ENCODE measurements at places on chromosomes 12 and 14.
A peak's percentile ranks its signal among the peaks of the same experiment; 100 is the strongest.

GRCh38 chr12:112881602-112882001 lies 25.2 kb upstream of the OAS1 start:
- no peaks in the 10 kb centered on the region for H3K36me3 ChIP-seq
- no peak for DNase-seq
- peaks cover 47% of the 10 kb centered on the region for H3K27me3 ChIP-seq
- H3K4me3 ChIP-seq, result no peak overlapping the region
- H3K27ac ChIP-seq, result no peak overlapping the region

GRCh38 chr14:102513899-102514772 lies 4.6 kb upstream of the ANKRD9 start:
- H3K27me3 ChIP-seq, result peaks cover 14% of the 10 kb centered on the region
- H3K4me3 ChIP-seq, result no peak overlapping the region
- H3K36me3 ChIP-seq, result no peaks in the 10 kb centered on the region
- DNase-seq, result no peak
- peaks cover 8% of the 10 kb centered on the region for H3K4me1 ChIP-seq

- H3K27me3 ChIP-seq, result no peaks in the 10 kb centered on the region
- no peak overlapping the region for H3K27ac ChIP-seq
- no peak for DNase-seq
- H3K4me1 ChIP-seq, result peaks cover 42% of the 10 kb centered on the region
- H3K36me3 ChIP-seq, result peaks cover 18% of the 10 kb centered on the region
These were observed 210.4 kb downstream of the CHST11 start for GRCh38 chr12:104667139-104667538.

GRCh38 chr14:75991753-75992152 lies 6.2 kb downstream of the IFT43 start:
- no peak overlapping the region for H3K4me3 ChIP-seq
- H3K4me1 ChIP-seq, result peaks cover 4% of the 10 kb centered on the region
- no peak overlapping the region for H3K27ac ChIP-seq
- H3K27me3 ChIP-seq, result no peaks in the 10 kb centered on the region
- H3K36me3 ChIP-seq, result peaks cover 2% of the 10 kb centered on the region
- no peak for DNase-seq

DNA sequence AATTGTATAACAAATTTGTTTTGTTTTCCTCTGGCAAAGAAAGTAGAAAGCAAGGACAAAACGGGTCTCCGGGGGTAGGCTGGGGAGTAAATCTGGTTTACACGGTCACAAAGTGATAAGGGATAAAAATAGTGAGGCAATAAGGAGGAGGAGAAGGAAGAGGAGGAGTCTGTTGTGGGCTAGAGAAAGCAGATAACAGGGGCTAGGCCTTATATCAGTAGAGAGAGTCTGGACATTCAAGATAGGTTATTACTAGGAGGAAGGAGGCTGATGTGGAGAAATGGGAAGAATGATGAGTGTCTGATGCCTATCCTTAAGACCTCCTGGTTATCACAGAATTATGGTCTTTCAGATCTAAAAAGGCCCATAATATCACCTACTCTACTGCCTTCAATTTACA lies 83.2 kb upstream of the SSTR1 start:
- H3K36me3 ChIP-seq, result peaks cover 1% of the 10 kb centered on the region
- no peak overlapping the region for H3K27ac ChIP-seq
- peaks cover 4% of the 10 kb centered on the region for H3K4me1 ChIP-seq
- no peak for DNase-seq
- no peak overlapping the region for H3K4me3 ChIP-seq
- H3K27me3 ChIP-seq, result no peaks in the 10 kb centered on the region

DNA sequence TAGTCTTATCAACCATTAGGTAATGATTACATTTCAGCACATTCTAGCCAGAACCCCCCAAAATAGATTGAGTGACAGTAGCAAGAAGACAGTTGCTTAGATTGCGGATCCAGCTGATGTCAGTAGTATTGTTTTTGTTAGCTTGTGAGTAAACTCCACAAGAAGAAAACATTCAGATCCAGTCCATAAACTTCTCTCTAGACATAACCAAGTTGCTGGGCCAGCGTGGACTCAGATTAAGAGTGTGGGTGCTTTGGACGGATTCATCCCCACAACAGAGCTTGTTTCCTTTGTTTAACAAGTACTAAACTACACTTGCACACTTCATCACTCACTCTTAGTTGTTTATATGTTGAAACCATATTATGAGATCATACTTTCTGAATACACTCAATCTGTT lies 293.4 kb downstream of the NPAS3 start:
- H3K4me1 ChIP-seq, result no peaks in the 10 kb centered on the region
- no peaks in the 10 kb centered on the region for H3K27me3 ChIP-seq
- H3K27ac ChIP-seq, result no peak overlapping the region
- H3K36me3 ChIP-seq, result no peaks in the 10 kb centered on the region

DNA sequence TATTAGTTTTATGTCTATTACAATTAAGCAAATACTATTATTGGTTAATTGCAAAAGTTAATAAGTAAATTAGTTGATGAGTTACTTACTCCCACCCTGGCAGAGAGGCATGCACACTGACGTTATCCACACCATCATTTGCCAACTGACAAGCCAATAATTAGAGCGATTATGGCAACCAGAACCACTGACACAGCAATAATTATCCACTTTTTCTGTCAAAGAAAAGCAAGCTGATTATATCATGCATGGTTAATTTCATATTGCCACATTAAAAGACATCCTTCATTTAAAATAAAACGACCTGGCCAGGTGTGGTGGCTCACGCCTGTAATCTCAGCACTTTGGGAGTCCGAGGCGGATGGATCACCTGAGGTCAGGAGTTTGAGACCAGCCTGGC lies 43.1 kb downstream of the STX2 start:
- DNase-seq, result no peak
- H3K27me3 ChIP-seq, result no peaks in the 10 kb centered on the region
- H3K4me3 ChIP-seq, result no peak overlapping the region
- H3K27ac ChIP-seq, result peak overlapping the region; percentile 34

- H3K27ac ChIP-seq, result no peak overlapping the region
- H3K36me3 ChIP-seq, result no peaks in the 10 kb centered on the region
- peaks cover 1% of the 10 kb centered on the region for H3K4me1 ChIP-seq
- no peak overlapping the region for H3K4me3 ChIP-seq
These were observed 75.8 kb upstream of the CCDC91 start for GRCh38 chr12:28114488-28114887.

- DNase-seq, result no peak
- no peaks in the 10 kb centered on the region for H3K27me3 ChIP-seq
- H3K36me3 ChIP-seq, result no peaks in the 10 kb centered on the region
- no peak overlapping the region for H3K4me3 ChIP-seq
These were observed 65.9 kb downstream of the NOVA1 start for GRCh38 chr14:26531894-26532293.

- peak; percentile 21 for DNase-seq
- peak overlapping the region; percentile 94 for H3K4me3 ChIP-seq
- peaks cover 15% of the 10 kb centered on the region for H3K4me1 ChIP-seq
- H3K36me3 ChIP-seq, result no peaks in the 10 kb centered on the region
These were observed 911 bp downstream of the CALCOCO1 start for GRCh38 chr12:53726341-53726740.

DNA sequence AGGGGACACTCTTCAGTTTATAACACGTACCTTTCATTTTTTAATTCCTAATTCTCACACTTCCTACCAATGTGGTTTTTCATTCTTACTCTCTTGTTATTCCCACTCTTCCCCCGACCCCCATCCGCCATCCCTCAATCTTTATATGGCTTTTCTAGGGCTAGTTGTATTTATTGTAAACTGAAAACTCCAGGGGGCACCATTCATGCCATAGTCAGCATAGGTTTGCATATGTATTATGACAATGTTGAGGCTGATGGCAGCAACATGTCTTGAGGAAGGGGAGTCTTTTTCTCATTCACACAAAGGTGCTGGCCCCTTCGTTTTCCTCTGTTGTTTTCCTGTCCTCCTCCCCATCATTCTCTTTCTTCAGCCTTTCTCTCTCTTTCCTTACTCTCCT lies 27.7 kb upstream of the LTA4H start:
- no peak for DNase-seq
- no peaks in the 10 kb centered on the region for H3K36me3 ChIP-seq
- no peak overlapping the region for H3K4me3 ChIP-seq
- H3K4me1 ChIP-seq, result peaks cover 19% of the 10 kb centered on the region
- no peaks in the 10 kb centered on the region for H3K27me3 ChIP-seq

DNA sequence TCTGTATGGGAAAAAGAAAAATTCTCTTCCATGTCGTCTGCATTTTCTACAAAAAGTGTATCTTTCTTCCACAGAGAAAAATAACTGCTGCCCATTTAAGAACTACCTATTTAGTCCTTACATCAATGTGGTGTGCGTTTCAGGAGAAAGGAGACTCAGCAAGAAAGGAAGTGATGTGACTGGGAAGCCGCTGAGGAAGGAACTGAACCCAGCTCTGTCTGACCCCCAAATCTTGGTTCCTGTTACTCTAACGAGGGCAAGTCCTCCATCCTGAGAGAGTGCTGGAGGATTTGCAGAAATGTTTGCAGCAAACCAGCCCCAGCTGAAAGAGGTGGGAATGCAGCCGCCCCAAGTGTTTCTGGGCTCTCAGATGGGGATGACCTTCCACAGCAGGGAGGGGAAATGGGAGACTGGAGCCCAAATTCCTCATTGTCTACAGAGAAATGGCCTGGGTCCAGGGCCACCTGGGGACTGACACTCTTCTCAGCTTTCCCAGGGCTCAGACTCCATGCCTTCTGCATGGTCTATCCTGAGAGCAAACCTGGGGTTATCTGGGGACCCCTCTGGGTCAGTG lies 6.7 kb upstream of the MLEC start:
- peaks cover 3% of the 10 kb centered on the region for H3K27me3 ChIP-seq
- no peaks in the 10 kb centered on the region for H3K36me3 ChIP-seq
- H3K27ac ChIP-seq, result no peak overlapping the region
- peak overlapping the region; percentile 48 for H3K4me3 ChIP-seq
- H3K4me1 ChIP-seq, result peaks cover 25% of the 10 kb centered on the region

- H3K36me3 ChIP-seq, result no peaks in the 10 kb centered on the region
- DNase-seq, result no peak
- no peaks in the 10 kb centered on the region for H3K27me3 ChIP-seq
- no peak overlapping the region for H3K27ac ChIP-seq
These were observed 214.4 kb downstream of the BMP4 start for GRCh38 chr14:53742233-53742620.

DNA sequence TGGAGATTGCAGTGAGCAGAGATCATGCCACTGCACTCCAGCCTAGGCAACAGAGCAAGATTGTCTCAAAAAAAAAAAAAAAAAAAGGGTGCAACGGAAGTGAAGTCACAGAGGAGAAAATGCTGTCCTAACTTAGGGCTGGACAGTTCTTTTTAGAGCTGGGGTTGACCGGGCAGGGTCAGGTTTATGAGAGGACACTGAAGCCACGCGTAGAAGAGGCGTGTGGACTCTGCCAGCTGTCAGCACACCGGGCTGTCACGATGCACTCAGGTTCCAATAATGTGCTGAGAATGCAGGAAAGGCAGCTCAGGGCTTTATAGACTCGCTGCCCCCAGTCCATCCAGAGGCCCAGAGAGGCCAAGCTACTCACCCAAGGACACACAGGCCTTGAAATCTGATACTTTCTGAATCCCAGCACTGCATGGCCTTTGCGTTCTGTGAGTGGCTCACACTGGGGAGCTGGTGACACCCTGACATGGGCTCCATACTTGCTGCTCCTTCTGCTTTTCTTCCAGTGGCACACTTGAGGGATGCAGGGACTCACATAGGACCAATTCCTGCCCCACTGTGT lies 28.9 kb upstream of the SPPL3 start:
- H3K36me3 ChIP-seq, result no peaks in the 10 kb centered on the region
- peaks cover 7% of the 10 kb centered on the region for H3K27me3 ChIP-seq
- no peak overlapping the region for H3K27ac ChIP-seq
- peaks cover 2% of the 10 kb centered on the region for H3K4me1 ChIP-seq
- DNase-seq, result no peak

DNA sequence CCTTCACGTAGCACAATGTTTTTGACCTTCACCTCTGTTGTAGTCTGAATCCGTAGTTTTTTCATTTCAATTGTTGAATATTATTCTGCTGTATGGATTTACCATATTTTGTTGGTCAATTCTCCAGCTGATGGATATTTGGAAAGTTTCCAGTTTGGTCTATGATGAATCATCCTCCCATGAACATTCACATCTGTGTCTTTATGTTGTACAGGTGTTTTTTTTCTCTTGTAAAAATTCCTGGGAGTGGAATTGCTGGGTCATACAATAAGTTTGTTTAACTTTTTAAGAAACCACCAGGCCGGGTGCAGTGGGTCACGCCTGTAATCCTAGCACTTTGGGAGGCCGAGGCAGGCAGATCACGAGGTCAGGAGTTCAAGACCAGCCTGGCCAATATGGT lies 36.7 kb upstream of the GNG2 start:
- DNase-seq, result no peak
- no peak overlapping the region for H3K27ac ChIP-seq
- H3K4me3 ChIP-seq, result no peak overlapping the region
- peaks cover 6% of the 10 kb centered on the region for H3K27me3 ChIP-seq
- no peaks in the 10 kb centered on the region for H3K36me3 ChIP-seq
- peaks cover 4% of the 10 kb centered on the region for H3K4me1 ChIP-seq

DNA sequence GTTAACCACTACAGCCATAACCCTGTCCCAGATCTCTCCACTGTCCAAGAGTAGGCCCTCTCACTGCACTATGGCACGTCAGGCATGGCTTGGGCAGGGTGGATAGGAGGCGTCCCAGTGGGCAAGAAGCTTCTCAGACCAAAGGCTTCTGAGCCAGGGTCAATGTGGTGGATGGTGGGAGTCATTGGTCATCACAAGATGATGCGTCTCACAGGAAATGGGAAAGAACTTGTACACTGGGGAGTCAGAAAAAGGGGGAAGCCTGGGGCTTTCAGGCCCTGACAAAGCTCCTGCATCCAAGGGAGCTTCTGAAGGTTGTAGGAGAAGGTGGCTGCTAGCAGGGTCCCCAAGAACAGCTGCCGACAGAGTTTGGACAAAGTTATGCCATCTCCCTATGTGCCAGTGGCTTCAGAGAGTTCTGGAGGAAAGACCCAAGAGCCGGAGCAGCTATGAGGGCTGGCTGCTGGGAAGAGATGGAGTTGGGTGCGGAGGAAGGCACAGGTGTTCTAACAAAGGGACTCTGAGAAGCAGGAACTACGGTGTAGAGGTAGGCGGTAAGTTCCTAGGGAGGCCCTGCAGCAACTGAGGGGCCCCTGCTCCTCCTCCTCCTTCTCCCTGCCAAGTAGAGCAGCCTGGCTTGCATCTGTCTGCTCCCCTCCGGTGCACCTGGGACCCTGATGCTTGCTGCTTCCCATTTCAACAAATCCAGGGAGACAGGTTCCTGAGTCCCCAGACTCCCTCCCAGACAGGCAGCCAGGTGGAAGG lies 81.1 kb downstream of the ARL6IP4 start:
- no peaks in the 10 kb centered on the region for H3K36me3 ChIP-seq
- no peak for DNase-seq
- no peak overlapping the region for H3K4me3 ChIP-seq
- H3K27ac ChIP-seq, result no peak overlapping the region

- H3K4me1 ChIP-seq, result no peaks in the 10 kb centered on the region
- no peaks in the 10 kb centered on the region for H3K36me3 ChIP-seq
- no peak overlapping the region for H3K4me3 ChIP-seq
- H3K27ac ChIP-seq, result no peak overlapping the region
- no peaks in the 10 kb centered on the region for H3K27me3 ChIP-seq
- DNase-seq, result no peak
These were observed 64.4 kb upstream of the KICS2 start for GRCh38 chr12:64286521-64286920.
